Left cardiac atrium (tissue), 4 donors: ENCODE measurements at places on chromosomes 1 and 21. TPM values are rescaled to one million over a fixed set of nuclear protein-coding genes. Genes with fewer than 3 reads are reported as not detected.

Gene F5
- 17.8 TPM for total RNA-seq

Gene PTGS2
- 4.6 TPM for total RNA-seq

Gene SLC5A9
- total RNA-seq, result 0.15 TPM

GRCh38 chr21:45943630-45944540 is 37.7 kb upstream of the COL6A1 start:
- no peak for DNase-seq

DNA sequence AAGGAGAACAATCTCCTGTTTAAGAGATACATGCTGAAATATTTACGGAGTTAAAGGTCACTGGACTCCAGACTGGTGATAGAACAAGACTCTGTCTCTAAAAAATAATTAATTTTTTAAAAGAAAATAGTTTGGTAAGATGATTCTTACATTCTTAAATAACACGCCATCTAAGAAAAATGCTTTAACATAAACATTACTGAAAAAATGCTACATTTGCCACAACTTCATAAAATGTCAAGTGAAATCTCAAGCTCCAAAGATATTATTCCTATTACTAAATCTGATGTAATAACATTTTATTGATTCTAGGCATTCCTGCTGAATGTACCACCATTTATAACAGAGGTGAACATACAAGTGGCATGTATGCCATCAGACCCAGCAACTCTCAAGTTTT is 4.1 kb downstream of the ANGPTL3 start:
- DNase-seq, result no peak
